ENCODE measurements at places on chromosomes 2 and 18.
A peak's percentile ranks its signal among the peaks of the same experiment; 100 is the strongest.

DNA sequence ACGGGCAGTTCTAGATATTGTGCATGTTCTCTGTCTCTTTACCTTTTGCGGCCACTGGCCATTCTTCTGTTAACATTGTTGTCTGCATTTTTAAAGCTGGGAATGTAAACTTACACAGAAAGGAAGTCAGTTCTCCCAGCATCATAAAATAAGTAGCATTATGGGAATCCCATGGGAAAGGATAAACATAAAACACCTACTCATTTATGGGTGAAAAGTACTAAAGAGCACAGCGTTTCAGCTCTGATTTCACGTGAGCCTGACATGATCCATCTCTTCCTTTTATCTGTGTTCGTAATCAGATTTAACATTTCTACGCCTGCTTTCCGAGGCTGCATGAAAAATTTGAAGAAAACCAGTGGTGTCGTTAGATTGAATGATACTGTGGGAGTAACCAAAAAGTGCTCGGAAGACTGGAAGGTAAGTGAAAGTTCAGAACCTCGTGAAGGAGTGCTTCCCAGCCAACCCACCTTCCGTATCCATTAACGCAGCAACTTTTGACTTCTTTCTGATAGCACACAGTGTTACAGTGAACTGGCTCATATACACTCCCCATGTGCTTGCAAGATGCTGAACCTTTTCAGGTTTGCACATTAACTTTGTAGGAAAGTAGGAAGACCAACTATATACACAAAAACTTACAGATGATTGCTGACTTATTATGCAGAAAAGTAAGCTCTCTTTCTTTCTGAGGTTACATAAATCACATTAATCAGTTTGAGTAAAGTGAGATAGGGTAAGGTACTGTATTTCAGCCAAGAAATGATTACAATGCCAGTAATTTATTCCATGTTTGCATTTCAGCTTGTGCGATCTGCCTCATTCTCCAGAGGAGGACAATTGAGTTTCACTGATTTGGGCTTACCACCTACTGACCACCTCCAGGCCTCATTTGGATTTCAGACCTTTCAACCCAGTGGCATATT, 86.5 kb upstream of the TTC39C start:
- DNase-seq, result peak; percentile 43

DNA sequence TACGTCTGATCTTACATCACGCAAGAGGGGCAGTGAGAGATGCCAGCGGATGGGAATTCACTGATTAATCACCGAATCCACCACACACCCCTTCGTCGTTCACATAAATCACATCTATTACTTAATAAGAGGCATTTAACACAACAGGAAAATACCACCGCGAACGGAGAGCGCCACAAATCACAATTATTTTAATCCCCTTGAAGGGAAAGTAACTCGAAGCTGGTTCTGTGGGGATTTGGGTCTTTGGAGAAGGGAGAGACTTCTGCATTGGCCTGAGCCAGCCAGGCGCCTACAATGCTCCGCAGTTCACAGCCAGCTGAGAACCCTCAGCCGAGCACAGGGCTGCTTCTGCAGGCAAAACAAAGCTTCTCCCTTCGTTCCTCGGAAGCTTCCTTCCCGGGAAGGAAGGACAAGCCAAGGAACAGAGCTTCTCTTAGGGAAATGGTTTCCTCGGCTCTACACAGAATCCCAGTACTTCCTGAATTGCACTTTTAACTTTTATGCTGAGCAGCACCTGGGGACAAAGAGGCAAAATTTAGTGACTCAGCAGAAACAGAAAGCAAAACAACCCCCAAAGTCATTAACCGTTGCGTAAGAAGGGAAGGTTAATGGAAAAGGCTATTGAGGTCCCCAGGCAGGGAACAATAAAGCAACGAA, at the start of gene LRP1B:
TSS of gene LRP1B (minus strand) at position 7 of the 660 bp plus-strand sequence. CDS start 287 bp downstream, outside the sequence.
- DNase-seq, result no peak

GRCh38 chr2:196365145-196365544, 193.8 kb upstream of the STK17B start:
- no peak for DNase-seq

DNA sequence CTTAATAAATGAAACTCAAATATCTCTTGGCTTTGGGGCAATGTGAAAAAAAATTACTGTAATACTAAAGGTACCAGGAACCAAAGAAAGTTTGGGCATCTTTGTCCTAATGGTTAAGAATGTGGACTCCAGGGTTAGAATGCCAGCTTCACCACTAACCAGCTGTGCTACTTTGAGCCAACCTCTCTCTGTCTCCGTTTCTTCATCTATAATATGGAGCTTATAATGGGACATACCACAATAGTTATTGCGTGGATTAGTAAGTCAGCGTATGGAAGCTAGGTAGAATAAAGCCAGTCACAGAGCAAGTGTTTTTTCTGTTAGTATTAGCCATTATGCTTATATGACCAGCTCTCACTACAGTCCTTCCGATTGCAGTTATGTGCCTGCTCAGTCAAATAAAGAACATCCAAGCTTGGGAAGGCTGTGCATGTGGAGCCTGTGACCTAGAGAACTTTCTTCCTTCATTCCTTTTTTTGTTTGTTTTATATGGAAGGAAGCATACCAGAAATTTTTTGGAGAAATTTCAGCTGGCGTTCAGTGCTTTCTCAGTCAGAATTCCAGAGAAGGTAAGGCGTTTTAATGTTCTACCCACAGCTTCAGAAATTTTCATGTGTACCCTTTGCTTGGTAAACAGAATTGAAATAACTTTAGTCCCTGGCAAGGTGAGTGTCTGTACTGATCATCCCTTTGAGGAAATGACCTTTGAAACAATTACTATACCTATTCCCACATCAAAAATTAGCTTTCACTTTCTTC, 114.0 kb upstream of the RND3 start:
- no peak for DNase-seq

DNA sequence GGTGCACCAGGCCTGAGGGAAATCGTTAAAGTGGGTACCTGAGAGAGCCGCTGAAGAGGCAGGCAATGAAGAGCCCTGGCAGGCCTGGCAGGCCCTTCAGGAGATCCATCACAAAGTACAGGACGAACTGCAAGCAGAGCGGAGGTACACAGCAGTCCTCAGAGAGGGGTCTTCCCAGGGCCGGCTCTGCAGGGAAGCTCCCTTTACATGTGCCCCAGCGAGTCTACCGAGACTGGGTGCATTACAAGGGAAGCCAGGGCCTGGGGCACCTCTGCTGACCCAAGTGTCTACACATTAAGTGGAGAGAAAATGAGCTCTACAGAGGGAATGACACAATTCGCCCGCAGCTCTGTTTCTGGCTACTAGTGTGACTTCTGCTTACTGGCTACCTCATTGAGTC, 8.1 kb upstream of the ATRAID start:
- DNase-seq, result no peak

DNA sequence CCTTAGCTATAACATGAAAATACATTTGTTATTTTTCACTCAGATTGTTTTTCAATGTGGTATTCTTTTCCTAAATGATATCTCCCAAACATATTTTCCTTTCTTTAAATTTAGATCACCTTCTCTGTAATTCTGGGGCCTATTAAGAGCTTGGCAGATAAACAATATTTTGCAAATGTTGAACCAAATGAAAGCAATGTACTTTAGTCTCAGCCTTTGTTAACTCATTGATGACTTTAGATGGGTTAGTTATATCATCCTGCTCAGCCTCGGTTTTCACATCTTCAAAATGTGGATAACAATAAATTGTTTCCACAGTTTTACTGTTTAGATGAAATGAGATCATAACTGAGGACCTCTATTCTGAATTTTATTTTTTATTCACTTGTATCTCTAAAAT, 1205.2 kb downstream of the SUCLG1 start:
- DNase-seq, result no peak

GRCh38 chr2:222268311-222268990, 30.3 kb downstream of the PAX3 start:
- DNase-seq, result no peak

DNA sequence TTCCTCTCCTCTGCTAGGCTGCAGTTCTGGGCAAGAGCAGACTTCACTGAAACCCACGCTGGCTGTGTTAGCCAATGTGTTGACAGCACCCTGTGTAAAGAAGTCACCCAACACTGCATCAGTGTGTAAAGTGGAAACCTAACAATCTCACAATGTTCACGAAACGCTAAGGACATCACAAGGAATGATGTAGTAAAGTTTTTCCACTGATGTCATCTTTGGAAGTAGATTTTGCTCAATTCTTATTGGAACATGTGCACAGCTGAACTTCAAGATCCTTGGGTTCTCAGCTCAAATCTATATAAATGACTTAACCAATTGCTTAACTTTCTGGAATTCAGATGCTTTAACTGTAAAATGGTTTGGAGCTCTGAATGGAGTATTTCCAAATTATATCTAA, 1112.5 kb downstream of the TSN start:
- no peak for DNase-seq

DNA sequence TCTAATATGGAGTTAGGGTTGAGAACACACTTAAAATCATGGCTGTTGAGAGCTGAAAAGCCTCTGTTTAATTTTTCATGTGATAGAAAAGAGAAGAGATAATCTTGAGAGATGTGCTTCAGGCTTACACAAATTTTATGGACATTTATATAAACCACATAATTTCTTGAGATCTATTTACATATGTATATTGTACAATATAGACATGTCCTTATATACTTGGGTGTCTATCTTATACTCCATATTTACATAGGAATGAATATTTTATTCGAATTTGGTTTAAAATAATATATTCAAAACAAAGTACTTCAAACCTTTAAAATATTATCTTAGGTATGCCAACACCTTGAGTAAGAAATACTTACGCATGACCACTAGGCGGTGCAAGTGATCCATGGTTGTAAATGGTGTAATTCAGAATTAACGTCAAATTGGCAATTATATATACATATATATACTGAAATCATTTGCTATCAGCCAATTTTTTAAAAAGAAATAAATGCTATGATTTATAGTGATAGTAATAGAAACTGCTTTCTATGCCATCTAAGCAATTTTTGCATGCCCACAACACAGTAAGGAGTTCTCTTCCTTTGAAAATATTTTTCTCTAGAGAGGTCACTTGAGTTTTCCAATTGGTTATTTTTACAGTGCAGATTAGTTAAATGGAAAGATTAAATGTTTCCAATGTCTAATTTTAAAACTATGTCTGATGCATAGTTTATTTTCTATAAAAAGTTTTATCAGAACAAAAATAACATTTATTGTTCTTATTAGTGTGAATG, 37.6 kb upstream of the SPAG16 start:
- DNase-seq, result no peak
